ENCODE measurements at places on chromosomes 2 and 18.
A peak's percentile ranks its signal among the peaks of the same experiment; 100 is the strongest.

DNA sequence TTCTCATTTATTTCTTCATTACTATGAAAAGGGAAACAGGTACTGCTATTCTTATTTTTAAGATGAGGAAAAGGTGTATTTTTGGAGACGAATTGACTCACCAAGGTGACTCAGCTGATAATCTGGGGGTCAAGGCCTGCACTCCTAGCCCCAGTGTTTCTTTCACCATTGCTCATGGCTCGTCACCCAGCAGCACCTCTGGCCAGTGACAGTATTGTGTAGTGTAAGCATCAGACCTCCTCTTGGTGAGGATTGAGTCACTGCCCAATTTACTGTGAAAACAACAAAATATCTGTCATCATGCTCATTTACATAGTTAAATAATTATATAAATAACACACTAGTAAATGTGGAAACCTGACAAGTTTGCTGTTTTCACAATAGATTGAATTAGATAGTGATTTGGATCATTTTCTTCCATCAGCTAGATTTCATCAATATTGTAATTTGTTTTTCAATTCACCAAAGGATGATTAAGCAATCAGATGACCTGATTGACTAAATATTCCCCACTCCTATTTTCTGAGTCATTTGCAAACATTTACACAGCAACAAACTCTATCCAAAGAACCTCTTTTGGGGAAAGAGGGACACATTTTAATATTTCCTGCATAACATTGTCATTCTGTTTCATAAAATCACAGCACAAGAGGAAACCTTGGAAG lies 492.8 kb upstream of the RAB12 start:
- peak; percentile 35 for DNase-seq
- no peaks in the 10 kb centered on the region for H3K36me3 ChIP-seq
- no peak overlapping the region for H3K27ac ChIP-seq
- no peaks in the 10 kb centered on the region for H3K4me1 ChIP-seq

DNA sequence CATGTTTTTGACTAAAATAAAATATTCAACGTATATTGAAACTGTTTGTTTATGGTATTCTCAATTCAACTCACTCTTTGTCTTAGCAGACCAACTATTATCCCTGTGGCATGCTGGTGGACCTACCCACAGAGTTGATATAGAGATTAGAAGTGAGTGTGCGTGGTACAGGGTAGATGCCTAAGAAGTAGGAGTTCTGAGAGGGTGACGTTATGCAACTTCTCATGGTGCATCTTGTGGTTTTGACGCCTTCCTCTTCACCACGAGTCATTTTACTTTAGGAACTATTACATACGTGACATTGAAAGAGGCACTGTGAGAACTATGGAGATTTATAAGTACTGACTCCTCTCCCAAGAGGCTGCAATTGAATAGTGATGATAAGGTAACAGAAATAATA lies 26.6 kb upstream of the NAPG start:
- no peaks in the 10 kb centered on the region for H3K4me1 ChIP-seq
- no peak overlapping the region for H3K4me3 ChIP-seq
- H3K36me3 ChIP-seq, result no peaks in the 10 kb centered on the region
- no peak overlapping the region for H3K27ac ChIP-seq
- H3K27me3 ChIP-seq, result no peaks in the 10 kb centered on the region

DNA sequence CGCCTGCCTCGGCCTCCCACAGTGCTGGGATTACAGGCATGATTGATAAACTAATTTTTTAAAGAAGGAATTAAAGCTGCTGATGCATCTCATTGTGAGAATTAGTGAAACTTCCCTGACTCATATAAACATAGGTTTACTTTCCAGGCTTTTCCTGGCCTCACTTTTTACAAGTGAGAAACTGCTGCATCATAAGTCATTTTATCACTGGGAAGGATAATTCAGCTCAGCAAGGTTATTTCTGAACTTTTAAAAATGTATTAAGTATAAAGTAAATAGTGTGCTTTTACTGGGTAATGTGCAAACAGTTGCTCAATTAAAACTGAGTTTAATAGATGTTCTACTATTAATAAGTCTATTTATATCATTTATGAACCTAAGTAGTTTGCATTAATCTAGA lies 1130.3 kb upstream of the CDH2 start:
- no peaks in the 10 kb centered on the region for H3K4me1 ChIP-seq
- H3K4me3 ChIP-seq, result no peak overlapping the region
- H3K36me3 ChIP-seq, result no peaks in the 10 kb centered on the region
- DNase-seq, result no peak

GRCh38 chr2:74223941-74224770 lies 25.7 kb downstream of the MTHFD2 start:
- H3K36me3 ChIP-seq, result peaks cover 3% of the 10 kb centered on the region
- H3K27ac ChIP-seq, result no peak overlapping the region
- no peak for DNase-seq
- H3K4me3 ChIP-seq, result no peak overlapping the region
- no peaks in the 10 kb centered on the region for H3K27me3 ChIP-seq

DNA sequence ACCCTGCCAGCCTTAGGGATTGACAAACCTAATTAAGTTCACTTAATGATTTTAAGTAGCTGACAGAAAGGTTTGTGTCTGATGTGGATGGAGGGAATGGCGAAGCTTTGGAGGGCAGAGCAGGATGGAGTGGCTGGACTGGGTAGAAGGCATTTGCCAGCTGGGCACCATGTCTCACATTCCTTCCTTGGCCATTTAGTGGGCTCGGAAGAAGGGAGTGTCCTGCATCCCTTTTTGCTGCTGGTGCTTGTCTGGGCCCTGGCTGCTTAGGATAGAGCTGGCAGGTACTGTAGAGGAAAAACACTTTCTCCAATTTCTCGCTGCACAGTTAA lies 166.7 kb downstream of the CLIP4 start:
- DNase-seq, result no peak
- H3K27ac ChIP-seq, result no peak overlapping the region
- H3K4me3 ChIP-seq, result no peak overlapping the region
- H3K4me1 ChIP-seq, result no peaks in the 10 kb centered on the region

All from Panc1 (cell line).